Mesothelial cell of epicardium (in vitro differentiated cells): ENCODE measurements at places on chromosomes 1 and 21. TPM values are rescaled to one million over a fixed set of nuclear protein-coding genes. Genes with fewer than 3 reads are reported as not detected.

GRCh38 chr1:203361945-203362719, 11.2 kb upstream of the FMOD start:
- DNase-seq, result no peak

GRCh38 chr1:207828485-207829158, 76.8 kb downstream of the CD46 start:
- no peak for DNase-seq

DNA sequence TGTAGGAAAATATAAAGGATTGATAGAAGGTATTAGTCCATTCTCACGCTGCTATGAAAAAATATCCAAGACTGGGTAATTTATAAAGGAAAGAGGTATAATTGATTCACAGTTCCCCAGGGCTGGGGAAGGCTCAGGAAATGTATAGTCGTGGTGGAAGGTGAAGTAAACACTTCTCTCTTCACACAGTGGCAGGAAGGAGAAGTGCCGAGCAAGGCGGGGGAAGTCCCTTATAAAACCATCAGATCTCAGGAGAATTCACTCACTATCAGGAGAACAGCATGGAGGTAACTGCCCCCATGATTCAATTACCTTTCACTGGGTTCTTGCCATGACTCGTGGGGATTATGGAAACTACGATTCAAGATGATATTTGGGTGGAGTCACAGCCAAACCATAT, 1806.0 kb downstream of the MRPL39 start:
- DNase-seq, result no peak

GRCh38 chr1:48495166-48495565, 23.2 kb upstream of the SPATA6 start:
- DNase-seq, result no peak

GRCh38 chr1:246184503-246184902, 322.6 kb downstream of the SMYD3 start:
- DNase-seq, result no peak

DNA sequence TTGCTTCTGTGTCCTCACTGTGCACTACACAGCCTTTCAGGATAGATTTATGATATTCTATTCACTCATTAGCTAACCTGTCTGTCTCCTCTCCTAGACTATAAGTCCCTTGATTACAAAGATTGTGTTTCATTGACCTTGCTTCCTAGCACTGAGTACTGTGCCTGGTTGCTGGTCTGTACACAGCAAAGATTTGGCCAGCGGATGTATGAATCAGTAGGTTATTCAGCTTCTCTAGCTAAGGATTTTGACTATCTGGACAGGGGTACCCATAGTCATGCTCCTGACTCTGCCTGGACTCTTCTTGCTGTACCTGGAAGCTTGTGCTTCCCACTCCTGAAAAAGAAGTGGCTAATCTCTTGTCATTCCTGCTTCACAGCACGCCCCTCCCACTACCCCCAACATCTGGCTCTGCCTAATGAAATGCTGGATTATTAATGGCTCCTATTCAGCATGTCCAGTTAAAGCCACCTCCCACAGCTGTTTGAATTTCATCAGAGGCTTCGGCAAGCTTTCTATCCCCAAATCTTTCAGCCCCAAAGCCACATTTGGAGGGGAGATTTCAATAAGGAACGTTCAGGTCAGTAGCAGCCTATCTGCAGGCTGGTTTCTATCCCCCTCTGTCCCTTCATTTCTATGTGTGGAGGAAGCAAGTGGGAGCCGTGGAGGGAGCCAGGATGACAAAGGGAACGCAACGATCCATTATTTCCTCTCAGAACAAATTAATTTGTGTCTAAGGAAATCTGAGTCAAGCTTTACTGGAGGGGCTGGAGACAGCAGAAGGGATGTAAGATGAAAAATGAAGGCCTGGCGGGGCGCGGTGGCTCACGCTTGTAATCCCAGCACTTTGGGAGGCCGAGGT, 64.8 kb upstream of the PPM1J start:
- DNase-seq, result no peak

DNA sequence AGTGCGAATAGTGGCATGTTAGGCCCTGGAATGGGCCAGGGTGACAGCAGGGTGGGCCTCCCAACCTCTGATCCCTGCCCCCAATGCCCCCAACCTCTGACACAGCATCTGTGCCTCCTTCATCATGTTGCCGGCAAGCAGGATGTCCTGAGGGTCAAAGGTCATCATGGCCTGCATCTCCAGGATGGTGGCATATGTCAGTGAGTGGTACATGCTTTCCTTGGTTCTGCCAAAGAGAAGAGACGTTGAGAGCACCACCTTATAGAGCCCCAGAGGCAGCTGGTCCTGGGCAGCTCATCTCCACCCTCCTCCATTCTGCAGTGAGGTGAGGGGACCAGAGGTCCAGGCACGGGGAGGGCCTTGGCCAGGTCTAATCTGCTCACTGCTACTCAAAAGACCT, 17.6 kb downstream of the TTC39A start:
- DNase-seq, result no peak

- DNase-seq, result no peak
Observed at GRCh38 chr1:160363951-160364735, 2.7 kb upstream of the NHLH1 start.

DNA sequence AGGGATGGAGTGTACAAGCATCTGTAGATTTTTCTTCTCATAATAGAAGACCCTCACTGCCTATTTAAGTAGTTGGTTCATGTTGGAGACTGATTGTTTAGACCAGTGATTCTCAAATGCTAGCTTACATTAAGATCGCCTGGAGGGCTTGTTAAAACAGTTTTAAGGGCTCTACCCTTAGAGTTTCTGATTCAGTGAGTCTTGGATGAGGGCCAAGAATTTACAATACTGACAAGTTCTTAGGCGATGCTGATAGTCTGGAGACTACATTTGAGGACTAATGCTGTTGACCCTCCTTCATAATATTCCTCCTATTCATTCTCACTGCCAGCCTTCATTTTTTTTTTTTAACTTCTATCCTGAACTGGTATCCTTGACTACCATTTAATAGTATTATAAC, 15.2 kb upstream of the AGO3 start:
- DNase-seq, result no peak

- DNase-seq, result no peak
Observed at GRCh38 chr1:152313319-152313801, 11.7 kb downstream of the FLG start.

The CD1C gene
- total RNA-seq, result not detected in 3 replicates

The OXCT2 gene
- 0.20 to 0.65 TPM (median 0.22 TPM) in 3 replicates for total RNA-seq

The PLEKHA6 gene
- total RNA-seq, result 29.7 to 34.0 TPM (median 32.2 TPM) in 3 replicates

The SPATC1L gene
- 27.5 to 28.1 TPM (median 27.6 TPM) in 3 replicates for total RNA-seq

The YOD1 gene
- total RNA-seq, result 9.6 to 10.3 TPM (median 10.1 TPM) in 3 replicates
